ENCODE measurements at places on chromosomes 5 and 9.

- peak; percentile 74 for DNase-seq
Measured at GRCh38 chr5:97142521-97143254, at the start of gene LIX1. Gene LIX1, minus strand, starts transcription at chr5:97142611. Its CDS starts 35 bp downstream, at chr5:97142576.

- DNase-seq, result no peak
Measured at GRCh38 chr9:90815183-90815943, 13.7 kb downstream of the SYK start.

DNA sequence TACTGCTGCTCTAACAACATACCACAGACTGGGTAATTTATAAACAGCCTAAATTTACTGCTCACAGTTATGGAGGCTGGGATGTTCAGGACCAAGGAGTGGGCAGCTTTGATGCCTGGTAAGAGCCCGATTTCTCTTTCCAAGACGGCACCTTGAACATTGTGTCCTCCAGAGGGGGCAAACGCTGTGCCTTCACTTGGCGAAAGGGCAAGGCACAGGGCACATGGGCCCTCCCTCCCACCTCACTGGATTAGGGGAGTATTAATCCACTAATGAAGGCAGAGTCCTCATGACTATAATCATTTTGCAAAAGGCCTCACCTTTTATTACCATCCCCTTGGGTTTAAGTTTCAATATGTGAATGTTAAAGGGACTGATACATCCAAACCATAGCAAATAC, 397.7 kb downstream of the TMEM38B start:
- DNase-seq, result no peak

GRCh38 chr9:75027187-75028107, 646 bp downstream of the CARNMT1 start:
- DNase-seq, result peak; percentile 32

- no peak for DNase-seq
Measured at GRCh38 chr5:142245786-142246185, 79.0 kb downstream of the SPRY4 start.

GRCh38 chr5:147226512-147226911, 8.3 kb upstream of the STK32A start:
- DNase-seq, result no peak

DNA sequence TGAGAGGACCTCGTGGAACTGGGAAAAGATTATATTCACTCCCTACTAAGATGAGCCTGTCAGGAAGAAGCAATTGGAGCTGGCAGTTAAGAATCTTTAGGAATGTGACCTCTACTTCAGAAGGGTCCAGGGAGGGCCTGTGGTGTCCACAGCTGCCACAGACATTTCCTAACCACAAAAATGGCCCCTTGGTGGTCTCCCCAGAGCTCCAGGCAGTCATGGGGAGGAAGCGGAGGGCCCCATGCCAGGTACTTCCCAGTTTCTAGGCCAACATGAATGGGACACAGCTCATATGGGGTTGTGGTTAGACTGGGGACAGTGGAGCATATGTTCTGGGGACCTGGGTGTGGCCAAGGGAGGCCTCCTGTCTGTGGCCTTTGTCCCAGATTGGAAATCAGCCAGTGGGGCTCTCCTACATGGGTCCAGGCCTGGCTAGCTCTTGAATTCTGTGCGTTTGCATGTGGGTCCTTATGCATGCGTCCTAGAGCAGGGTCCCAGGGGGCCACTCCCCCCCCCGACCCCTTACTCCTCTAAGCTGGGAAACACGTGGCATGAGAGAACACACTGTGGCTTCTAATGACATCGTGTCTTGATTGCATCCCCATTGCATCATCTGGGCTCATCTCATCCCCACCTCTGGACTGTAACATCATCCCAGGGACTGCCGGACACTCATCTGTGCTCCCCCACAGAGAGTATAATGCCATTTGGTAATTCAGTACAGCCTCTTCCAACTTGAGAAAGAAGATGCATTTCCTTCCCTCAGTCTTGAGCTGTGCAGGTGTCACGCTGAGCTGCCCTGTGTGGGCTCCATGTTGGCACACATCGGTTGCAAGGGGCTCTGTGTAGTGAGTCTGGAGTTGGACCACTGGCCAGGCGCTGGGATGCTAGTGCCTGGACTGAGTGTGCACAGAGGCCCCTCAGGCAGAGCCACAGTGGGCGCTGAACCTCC, 31.3 kb downstream of the IRF1 start:
- DNase-seq, result no peak

GRCh38 chr5:76960004-76960625, 7.3 kb downstream of the CRHBP start:
- no peak for DNase-seq

DNA sequence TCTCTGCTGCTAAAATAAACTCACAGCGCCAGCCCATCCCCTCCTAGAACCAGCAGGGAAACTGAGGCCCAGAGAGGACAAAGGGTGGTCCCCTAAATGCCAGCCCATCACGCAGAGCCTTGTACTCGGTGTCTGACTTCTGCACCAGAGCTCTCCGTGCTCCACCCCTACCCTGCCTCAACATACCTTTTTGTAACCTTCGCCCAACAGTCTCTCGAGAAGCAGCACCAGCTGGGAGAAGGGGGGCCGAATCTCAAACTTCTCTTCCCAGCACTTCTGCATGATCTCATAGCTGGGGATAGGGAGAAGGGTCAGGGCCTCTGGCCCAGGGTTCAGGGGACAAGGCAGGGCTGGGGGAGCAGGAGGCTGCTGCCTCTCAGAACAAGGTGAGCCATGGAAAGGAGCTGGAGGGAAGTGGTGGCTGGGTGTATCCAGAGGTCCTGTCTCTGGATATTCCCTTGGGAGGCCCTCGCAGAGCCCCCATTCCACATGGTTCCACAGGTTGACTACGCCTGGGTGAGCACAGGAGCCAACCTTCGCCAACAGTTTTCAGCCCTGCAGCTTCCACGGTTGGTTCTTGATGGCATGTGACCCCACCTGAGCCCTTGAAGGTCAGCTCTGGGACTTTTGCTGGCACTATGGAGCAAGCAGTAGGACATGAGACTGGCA, 32.3 kb upstream of the CSF1R start:
- no peak for DNase-seq

DNA sequence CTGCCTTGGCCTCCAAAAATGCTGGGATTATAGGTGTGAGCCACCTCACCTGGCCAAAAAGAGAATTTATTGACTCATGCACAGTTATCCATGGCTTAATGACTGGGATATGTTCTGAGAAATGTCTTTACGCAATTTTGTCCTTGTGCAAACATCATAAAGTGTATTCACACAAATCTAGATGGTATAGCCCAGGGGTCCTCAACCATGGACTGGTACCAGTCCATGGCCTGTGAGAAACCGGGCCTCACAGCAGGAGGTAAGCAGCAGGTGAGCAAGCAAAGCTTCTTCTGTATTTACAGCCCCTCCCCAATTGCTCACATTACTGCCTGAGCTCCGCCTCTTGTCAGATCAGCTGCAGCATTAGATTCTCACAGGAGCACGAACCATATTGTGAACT, 12.4 kb upstream of the SIL1 start:
- DNase-seq, result no peak

DNA sequence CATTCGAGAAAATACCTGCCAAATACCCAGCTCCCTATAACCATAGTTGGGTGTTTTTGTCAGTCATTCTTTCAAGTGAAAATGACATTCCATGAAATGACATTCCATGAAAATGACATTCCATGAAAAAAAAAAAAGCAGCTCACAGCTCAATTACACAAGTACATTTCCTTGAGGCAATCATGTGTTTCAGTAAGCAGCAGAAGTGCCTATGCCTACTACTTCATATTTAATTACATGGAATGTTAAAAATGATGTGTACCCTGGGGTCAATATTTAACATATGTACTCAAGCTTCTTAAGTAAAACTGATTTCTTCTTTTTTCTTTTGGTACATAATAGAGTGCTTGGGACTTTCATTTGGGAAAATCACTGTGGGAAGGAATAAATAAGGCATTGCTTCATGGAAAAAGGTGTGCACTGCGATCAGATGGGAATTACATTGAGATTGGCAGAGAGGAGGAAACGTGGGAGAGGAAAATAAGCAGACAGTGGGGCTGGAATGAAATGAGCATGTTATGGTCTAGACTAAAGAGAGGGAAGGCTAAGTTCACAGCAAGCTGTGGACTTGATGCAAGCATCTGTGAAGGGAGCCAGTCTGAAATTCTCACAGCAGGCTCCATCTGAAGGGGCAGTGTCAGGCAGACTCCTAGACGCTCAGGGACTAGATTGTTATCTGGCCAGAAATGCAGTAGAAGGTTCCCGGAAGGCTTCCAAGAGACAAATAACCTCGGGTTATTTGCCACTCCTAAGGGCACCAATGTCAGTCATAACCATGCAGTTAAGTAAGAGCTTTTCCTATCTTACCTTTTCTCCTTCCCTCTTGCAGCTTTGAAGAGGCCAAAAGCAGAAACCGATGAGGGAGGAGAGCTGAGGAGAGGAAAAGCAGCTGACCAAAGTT, 15.2 kb upstream of the SPATA9 start:
- DNase-seq, result no peak

DNA sequence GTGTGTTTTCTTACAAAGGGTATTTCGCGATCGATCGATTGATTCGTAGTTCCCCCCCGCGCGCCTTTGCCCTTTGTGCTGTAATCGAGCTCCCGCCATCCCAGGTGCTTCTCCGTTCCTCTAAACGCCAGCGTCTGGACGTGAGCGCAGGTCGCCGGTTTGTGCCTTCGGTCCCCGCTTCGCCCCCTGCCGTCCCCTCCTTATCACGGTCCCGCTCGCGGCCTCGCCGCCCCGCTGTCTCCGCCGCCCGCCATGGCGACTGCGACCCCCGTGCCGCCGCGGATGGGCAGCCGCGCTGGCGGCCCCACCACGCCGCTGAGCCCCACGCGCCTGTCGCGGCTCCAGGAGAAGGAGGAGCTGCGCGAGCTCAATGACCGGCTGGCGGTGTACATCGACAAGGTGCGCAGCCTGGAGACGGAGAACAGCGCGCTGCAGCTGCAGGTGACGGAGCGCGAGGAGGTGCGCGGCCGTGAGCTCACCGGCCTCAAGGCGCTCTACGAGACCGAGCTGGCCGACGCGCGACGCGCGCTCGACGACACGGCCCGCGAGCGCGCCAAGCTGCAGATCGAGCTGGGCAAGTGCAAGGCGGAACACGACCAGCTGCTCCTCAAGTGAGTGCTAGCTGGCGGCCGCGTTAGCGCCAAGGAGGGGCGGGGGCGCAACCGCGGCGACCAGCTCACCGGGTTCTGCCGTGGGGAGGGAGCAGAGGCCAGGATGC, 480 bp downstream of the LMNB1 start:
- DNase-seq, result peak; percentile 53

- no peak for DNase-seq
Measured at GRCh38 chr5:166293892-166294291, 1997.6 kb upstream of the WWC1 start.

DNA sequence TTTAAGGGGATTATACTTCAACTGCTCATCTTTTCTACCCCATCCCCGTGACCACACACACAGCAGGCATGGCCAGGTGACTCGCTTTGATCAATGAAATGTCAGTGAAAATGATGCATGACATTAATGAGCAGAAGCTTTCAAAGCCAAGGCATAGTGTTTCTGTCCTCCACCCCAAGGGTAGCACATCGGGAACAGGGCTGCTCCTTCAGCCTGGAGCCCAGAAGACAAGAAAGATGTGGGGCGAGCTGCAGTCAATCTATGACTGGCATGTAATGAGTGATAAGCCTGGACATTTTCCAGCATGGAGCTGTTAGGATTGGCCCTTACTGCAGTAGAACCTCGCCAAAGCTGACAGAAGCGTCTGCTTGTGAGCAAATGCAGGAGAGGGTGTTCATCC, 122.6 kb upstream of the IRX2 start:
- DNase-seq, result no peak

DNA sequence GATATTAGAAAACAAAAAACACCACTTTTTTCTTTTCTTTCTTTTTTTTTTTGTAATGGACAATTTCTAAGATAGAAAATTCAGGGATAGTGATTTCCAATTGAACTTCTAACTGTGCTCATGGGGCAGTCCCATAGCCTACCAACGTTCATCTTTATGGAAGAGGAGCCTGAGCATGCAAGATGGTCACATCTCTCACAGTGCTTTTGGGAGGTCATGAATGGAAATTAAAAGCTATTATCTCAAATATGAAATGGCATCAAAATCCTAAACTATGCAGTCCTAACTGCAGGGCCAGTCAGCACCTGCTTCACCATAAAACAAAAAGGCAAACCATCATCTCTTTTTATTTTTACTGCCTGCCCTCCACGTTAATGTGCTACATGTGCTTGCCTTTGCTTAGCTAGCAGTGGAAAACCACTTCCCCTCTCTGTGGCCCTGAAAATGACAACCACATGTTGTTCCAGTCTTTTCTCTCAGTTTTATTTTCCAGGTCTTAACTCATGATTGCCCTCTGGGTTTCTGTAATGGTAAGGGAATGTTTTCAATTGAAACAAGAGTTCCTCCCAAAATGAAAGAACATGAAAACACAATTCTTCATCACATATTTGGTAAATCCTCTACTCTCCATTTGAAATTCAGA, 16.7 kb downstream of the IFNB1 start:
- no peak for DNase-seq

- DNase-seq, result no peak
Measured at GRCh38 chr5:117195076-117195475, 620.5 kb upstream of the SEMA6A start.

- DNase-seq, result no peak
Measured at GRCh38 chr9:133919253-133920115, 72.6 kb downstream of the VAV2 start.

GRCh38 chr5:142295084-142295758, 29.6 kb downstream of the SPRY4 start:
- DNase-seq, result no peak

DNA sequence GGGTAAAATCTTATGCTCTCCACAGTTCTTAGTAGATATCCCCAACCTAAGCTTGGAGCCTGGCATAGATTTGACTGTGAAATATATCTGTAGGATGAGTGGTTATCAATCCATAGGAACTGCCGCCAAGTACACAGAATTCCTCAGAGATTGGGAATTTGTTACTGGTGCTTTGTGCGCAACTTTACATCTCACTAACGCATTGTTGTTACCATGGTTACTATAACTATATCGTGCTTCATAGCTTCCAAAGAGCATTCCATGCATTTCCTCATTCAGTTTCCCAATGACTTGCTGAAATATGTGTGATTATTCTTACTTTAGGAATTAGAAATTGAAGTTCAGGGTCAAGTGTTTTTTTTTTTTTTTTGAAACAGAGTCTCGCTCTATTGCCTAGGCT, 9.5 kb upstream of the GGTA1 start:
- DNase-seq, result no peak

- no peak for DNase-seq
Measured at GRCh38 chr5:179151286-179152118, 91.3 kb downstream of the ZNF354C start.

DNA sequence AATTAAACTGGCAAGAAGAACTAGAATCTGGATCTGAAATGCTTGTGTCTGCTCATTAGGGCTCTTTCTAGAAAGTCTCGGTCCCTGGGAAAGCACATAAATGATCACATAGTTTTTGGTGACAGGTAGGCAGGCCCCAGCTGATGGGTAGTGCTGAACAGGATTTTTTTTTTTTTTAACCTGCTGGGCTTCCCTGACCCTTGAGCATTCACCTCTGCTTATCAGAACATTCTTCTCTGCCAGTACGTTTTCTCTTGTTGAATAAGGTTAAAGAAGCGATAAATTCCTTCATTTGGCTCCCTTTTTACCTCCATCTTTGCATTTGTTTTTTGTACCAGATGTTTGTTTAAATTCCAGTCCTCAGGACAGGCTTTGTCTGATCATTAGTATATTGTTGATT, 8.8 kb downstream of the KDM4C start:
- DNase-seq, result no peak

- DNase-seq, result no peak
Measured at GRCh38 chr9:124271660-124272059, 13.9 kb downstream of the NEK6 start.

GRCh38 chr9:92882276-92882675, 4.4 kb upstream of the ZNF484 start:
- DNase-seq, result no peak

- no peak for DNase-seq
Measured at GRCh38 chr5:31531543-31531887, 378 bp downstream of the DROSHA start.

- peak; percentile 71 for DNase-seq
Measured at GRCh38 chr5:31825518-31826068, 186.7 kb downstream of the PDZD2 start.
